ENCODE measurements at places on chromosomes 5 and 9.

DNA sequence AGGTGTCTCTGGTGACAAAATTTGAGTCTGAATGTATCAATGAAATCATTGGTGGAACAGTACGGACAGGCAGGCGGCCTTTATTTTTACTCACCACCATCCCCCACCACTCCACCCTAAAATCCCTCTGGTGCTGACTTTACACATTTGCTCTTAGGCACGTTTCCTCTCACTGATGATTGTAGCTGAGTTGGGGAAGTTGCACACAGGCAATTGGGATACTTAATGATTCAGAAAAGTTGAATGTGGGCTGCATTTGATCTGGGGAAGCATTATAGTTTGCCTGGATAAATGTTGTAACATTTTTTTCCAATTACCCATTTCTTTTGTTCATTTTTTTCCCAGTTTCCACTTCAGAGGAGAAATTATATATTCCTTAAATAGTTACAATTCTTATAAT is 658.4 kb downstream of the TLR4 start:
- DNase-seq, result no peak

GRCh38 chr9:19186232-19186631 is 44.3 kb upstream of the DENND4C start:
- DNase-seq, result no peak

DNA sequence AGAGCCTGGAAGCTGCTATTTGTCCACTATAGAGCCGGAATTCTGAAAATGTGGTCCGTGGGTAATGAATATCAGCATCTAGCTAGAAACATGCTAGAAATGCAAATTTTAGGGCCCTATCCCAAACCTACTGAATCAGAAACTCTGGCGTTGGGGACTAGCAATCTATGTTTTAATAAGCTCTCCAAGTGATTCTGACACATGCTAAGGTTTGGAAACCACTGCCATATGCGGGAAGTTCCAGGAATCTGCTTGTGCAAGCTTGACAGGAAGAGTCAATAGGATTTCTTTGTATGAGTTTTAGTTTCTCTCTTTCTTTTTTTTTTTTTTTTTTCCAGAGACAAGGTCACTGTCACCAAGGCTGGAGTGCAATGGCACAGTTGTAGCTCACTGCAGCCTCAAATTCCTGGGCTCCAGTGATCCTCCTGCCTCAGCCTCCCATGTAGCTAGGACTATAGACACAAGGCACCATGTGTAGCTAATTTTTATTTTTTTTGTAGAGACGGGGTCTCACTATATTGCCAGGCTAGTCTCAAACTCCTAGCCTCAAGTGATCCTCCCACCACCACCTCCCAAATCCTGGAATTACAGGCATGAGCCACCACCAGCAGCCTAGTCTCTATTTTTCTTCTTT is 26.4 kb upstream of the CARNMT1 start:
- DNase-seq, result no peak

GRCh38 chr9:93860694-93861658 is 94.2 kb downstream of the BARX1 start:
- DNase-seq, result no peak

DNA sequence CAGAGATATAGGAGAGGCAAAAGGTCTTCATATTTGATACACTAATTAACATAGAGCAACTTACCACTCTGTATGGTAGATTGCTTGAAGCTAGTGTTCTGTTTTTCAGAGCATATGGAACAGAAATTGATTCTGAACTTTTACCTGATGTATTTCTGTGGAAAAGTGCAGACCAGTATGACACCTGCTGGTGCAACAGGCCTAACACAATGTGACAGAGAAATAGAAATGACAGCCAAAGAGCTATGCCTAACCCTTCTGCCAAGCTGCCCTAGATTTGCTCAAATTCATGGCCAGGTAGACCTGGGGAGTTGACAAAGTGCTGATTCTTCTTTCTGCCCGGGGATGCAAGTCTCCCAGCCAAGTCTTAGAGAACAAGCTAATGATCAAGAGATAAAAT is 65.4 kb upstream of the RNF180 start:
- DNase-seq, result no peak

GRCh38 chr5:405421-405820 is 37.6 kb upstream of the EXOC3 start:
- no peak for DNase-seq

DNA sequence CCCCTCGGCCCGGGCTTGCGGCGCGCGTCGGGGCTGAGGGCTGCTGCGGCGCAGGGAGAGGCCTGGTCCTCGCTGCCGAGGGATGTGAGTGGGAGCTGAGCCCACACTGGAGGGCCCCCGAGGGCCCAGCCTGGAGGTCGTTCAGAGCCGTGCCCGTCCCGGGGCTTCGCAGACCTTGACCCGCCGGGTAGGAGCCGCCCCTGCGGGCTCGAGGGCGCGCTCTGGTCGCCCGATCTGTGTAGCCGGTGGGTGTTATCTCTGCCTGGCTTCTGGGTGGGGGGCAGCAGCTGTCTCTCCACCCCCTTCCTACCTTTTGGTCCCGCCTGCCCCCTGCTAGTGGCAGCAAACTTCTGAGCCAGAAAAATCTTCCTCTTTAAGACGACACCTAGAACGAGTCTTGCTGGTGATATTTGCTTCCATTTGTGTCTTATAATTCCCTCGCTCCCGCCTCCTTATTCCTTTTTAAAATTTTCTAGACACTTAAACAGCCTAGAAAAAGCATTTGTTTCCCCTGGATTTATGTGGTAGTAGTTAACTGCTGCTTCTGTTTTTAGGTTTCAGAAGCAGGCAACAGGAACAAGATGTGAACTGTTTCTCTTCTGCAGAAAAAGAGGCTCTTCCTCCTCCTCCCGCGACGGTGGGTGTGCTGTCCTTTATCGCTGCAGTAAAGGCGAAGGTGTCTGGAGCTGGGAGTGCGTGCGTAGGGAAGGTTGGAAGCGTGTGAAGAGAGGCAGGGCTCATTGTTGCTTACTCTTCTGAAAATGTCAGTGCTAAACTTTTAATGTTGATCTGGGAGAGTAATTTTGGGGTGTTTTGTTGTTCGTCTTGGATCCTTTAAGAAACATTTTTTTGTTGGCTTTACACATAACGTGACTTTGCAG is 554 bp downstream of the JAK2 start:
- DNase-seq, result peak; percentile 28

DNA sequence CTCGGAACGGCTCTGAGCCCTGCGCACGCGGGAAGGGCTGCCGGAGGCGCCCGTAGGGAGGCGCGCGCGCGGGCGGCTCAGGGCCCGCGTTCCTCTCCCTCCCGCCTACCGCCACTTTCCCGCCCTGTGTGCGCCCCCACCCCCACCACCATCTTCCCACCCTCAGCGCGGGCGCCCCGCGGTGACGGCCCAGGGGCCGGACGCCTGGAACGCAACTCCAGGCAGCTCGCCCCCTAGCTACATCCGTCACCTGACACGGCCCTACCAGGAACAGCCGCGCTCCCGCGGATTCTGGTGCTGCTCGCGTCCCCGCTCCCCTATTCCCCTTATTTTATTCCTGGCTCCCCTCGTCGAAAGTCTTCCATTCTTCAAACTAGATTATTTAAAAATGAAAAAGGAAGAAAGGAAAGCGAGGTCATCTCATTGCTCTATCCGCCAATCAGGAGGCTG is at the start of gene CDKN2B-AS1:
Gene CDKN2B-AS1 (plus strand): TSS at position 236 of the 450 bp plus-strand sequence.
- no peak for DNase-seq

DNA sequence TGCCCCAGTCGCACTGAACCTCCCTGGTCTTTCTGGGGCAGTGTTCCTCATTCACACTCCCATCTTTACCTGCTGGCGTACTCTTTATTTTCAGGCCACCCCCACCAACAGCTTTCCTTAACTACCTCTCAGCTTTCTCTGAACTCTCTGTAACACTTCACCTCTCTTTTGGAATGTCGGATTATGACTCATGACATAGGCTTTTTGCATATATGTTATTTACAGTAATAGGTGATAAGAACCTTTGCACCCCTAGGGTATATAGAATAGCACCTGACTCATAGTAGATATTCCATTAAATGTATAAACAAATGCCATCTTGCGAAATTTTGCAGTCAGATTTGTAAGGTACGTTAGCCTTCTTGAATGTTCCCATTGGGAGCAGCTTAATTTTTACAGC is 52.9 kb upstream of the MIER3 start:
- DNase-seq, result no peak

DNA sequence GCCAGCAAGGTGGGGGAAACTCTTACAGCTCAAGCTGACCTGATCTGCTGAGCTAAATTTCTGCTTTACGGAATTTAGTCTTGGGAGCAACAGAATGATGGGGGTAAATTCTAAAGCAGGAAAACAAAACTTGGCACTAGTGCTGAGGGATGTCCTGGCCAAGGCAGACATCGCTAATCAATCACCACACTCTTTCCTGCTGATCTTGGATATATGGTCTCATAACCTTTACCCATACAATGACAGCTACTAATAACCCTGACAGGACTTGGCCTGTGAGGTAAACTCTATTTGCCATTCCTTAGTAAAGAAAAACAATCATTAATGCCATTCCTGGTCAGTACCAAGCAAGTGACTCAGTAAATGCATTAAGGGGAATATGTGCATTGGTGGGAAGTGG is 51.5 kb downstream of the PPARGC1B start:
- no peak for DNase-seq

- DNase-seq, result no peak
Measured at GRCh38 chr5:78659714-78660113, 11.1 kb upstream of the LHFPL2 start.

- no peak for DNase-seq
Measured at GRCh38 chr9:5554254-5554653, 43.9 kb downstream of the PDCD1LG2 start.

DNA sequence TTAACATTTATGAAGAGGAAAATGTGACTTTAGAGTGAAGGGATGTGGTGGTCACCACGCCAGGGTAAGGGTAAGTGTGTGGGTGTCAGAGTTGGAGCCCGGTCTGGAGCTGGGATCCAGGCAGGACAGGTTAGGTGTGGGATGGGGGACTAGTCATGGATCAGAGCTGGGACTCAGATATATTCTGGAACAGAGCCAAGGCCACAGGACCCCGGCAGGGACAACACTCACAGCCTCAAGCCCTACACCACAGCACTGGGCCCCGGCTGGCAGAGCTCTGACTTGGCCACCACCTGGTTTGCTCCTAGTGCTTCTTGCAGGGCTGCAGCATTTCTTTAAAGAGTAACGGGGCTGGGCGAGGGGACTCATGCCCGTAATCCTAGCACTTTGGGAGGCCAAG is 47.4 kb downstream of the C5orf15 start:
- DNase-seq, result no peak

DNA sequence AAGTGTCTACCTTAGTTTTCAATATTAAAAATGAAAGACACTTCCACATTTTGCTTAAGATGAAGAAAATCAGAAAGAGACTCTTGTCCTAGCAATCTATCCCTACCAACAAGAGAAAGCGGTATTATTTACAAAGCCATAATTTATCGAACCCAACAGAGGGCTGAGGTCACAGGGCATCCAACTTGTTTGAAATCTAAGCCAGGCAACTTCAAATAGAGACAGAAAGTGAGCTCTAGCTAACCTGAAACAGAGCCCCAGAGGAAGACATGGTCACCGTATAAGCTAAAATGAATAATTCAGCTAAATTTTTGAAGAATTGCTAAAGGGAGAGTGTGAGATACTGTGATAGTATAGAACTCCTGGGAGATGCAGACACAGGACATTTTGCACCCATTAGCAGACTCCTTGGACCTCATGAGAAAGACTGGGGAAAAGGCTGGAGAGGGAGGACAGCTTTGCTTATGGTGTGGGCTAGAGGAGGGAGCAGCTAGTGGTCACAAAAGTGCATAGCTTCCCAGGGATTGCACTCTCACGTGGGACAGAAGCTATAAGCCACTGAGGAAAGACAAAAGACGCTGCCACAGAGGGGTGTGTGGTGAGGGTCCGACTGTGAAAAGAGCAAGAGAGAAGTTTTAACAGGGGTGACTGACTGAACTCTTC is 624.2 kb upstream of the GRIN3A start:
- DNase-seq, result no peak

- DNase-seq, result no peak
Measured at GRCh38 chr9:109887079-109887478, 107.1 kb downstream of the PALM2AKAP2 start.

DNA sequence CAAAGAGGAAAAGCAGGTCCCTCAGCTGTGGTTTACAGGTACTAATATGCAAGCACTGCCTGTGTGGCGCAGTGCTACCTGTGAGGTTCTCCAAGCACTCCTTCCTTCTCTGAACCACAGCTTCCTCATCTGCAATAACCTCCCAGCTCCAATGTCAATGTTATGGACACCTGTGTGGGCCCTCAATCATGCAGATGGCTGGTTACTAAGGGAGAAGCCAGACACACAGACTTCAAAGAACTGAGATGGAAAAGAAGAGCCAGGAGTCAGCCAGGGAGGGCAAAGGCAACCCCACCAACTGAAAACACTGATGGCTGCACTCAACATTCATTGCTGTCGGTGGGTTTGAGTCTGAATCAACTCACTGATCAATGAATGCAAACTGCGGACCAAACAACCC is 77.7 kb downstream of the NR6A1 start:
- DNase-seq, result no peak

DNA sequence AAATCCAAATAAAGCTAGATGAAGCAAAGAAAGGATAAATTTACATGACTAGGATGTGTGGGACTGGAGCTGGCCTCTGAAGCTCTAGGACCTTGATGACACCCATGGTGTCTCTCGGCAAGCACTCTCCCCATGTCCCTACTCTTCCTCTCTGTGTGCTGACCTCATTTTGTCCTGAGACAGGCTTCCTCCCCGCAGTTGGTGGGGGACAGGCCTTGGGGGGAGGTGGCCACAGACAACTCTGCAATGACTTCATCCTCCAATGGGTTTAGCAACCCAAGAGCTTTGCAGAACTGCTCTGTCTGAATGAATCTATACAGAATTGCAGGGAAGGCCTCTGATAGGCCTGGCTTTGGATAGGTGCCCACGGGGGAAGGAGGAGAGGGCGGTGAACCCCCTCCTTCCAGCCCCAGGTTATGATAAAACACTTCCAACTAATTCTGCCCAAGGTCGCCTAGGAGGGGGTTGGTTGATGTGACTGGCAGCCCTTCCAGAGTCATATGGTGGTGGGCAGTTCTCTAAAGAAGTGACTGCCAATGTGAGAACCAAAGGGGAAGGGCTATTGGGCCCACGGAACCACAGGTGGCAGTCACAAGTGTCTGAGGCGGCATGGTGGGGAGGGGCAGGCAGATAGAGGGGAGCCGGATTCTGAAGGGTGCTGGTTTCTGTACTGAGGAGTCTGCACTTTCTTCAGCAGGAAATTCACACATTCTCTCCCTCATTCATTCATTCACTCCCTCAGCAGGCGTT is 6.0 kb downstream of the SLC6A7 start:
- DNase-seq, result no peak
